ENCODE measurements at places on chromosomes 4 and X.

GRCh38 chr4:66693694-66694093, 851.6 kb downstream of the CENPC start:
- no peak for DNase-seq

DNA sequence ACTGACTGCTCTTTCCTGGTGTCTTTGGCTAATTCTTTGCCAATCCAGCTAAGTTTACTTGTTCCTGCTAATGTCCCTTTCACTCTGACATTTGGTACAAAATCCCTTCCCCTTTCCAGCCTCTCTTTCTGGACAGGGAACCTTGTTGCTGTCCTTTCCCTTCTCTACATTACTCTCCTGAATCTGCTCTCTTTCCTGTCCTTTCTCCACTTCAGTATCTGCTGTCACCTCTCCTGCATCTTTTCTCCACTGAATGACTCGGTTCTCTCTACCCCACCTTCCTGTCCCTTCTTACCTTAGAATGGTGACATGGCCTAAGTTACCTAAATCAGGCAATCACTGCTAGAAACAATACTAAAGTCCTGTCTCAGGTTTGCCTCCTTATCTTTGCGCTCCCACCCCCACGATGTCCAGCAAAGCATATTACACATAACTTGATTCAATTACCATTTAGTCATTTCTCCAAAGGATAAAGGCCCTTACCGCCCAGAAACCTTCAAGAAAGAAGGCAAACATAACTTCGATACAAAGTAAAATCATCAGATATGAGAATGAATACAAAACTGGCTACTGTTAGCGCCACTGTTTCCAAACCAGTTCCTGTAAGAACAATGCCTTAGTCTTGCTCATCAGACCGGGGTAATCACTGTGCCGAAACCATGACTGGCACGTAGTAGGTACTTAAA, 890 bp downstream of the BOD1L1 start:
- DNase-seq, result no peak

- no peak for DNase-seq
These were observed 437.7 kb upstream of the FRG1 start for GRCh38 chr4:189502841-189503435.

DNA sequence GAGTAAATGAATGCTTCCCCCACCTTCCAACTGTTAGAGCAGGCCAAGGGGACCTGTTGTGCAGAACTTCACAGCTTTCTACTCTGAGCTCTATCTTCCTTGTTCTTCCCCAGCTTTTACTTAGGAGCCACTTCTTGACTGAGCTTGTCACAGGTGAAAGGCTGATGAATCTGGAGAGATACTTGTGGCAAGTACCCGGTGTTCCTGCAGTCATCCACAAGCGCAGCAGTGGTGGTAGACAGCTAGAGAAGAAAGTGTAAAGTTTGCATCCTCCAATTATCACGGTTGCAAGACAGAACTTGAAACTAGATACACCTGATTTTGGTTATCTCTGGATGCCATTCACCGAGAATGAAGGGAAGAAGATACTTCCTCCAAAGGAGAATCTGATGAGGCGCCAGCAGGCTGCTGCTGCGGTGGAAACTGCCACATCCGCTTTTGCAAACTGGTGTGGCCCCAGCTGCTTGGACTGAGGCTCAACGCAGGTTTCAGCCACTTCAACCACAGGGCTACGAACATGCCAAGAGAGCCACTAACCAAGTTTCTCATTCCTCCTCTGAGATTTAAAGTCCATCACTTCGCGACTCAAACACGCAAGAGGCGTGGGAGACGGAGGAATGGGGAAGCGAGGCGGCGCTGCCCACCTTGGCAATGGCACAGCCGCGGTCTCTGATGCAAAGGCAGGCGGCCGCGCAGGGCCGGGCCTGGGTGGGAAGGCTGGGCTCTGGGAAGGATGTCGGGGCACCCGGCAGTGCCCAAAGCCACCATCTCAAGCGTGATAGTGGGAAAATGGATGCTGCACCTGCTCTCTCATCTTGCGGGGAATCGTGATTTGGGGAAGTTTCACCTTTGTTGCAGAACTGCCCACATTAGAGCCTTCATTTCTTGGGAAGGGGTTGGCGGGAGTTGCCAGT, 1.3 kb upstream of the FHIP1A start:
- DNase-seq, result peak; percentile 74

GRCh38 chr4:101785486-101785885, 5.0 kb upstream of the BANK1 start:
- DNase-seq, result no peak

DNA sequence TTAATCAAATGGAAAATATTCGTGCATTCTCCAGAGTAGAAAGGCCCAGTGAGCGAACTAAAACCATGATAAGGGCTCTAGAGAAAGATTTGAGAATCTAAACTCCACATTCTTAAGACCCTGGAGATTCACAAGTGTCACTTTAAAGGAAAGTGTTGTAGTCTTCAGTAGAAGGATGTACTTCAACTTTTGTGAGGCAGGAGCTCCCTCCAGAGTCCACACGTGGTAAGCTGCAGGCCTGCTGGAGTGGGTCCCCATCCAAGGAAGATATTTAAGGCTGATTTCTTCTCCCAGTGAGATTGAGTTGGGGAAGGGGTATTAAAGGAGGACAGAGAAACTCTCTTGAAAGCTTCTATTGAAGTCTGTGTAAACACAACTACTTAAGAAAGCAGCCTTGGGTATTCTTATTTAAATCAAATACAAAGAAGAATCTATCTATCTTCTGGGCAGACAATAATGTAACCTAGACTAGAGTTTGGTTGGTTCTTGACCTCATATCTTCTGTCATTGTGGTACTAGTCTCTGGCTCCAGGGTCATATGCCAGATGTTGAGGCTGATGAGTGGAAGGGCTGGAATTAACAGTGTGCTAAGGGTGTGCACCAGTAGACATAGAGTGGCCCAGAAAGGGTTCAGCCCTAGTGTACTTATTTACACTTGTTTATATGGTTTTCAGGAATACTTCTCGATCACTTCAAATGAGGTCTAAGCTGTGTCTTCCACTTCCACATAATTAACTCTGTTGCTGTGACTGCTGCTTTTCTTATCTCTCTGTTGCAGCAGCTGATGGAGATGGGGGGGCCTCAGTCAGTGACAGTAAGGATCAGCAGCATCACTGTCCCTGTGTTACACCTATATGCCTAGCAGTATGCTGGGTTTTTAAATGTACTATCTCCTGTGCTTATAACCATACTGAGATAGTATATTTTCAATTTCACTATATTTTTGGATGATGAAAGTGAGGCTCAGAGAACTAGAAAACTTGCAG, 76.1 kb downstream of the HMGB2 start:
- DNase-seq, result peak; percentile 70

GRCh38 chrX:78555401-78555980, 103.6 kb downstream of the RTL3 start:
- DNase-seq, result no peak

DNA sequence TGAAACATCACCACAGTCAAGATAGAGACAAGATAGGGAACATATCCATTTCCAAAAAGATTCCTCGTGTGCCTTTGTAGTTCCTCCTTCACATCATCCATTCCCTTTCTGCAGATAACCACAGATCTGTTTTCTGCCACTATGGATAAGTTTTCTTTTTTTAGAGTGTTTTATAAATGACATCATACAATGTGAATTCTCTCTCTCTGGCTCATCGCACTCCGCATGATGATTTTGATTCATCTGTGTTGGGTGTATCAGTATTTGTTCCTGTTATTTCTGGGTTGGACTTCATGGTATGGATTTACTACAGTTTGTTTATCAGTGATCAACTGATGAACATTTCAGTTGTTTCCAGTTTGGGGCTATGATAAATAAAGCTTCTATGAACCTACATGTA, 23.2 kb upstream of the ANXA3 start:
- no peak for DNase-seq

DNA sequence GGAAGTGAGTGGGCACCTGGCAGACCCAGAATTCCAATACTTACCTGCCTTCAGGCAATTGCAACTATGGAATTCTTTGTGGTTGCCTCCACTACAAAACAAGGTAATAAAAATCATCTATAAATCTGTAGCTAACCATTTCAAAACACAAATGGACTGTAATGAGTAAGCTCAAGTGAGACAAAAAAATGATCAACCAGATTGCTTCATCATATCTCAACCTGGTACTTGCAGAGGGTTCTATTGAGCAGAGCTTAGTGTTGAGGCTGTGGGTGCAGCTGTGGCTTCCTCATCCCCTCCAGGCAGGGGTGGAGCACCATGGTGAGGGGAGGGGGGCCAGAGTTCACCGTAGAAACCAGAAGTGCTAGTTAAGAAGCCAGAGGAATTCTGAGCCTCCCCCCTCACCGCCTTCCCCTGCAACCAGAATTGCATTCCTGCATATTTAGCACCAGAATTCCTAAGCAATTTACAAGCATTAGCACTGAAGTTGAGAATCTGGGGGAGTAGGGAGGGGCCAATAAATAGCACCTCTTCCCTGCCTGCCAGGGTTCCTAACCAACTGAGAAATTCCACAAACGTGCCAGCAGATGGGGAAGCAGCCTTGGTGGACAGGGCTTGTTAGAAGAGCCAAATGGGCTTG, 11.5 kb downstream of the CTAG1A start:
- no peak for DNase-seq

- DNase-seq, result peak; percentile 69
These were observed 60.0 kb upstream of the BANK1 start for GRCh38 chr4:101730291-101731117.

GRCh38 chr4:32112891-32113290, 1392.7 kb downstream of the PCDH7 start:
- no peak for DNase-seq

- no peak for DNase-seq
These were observed 15.9 kb downstream of the CCDC149 start for GRCh38 chr4:24896977-24897376.

- DNase-seq, result no peak
These were observed 210.8 kb downstream of the MGST2 start for GRCh38 chr4:139876337-139876941.

DNA sequence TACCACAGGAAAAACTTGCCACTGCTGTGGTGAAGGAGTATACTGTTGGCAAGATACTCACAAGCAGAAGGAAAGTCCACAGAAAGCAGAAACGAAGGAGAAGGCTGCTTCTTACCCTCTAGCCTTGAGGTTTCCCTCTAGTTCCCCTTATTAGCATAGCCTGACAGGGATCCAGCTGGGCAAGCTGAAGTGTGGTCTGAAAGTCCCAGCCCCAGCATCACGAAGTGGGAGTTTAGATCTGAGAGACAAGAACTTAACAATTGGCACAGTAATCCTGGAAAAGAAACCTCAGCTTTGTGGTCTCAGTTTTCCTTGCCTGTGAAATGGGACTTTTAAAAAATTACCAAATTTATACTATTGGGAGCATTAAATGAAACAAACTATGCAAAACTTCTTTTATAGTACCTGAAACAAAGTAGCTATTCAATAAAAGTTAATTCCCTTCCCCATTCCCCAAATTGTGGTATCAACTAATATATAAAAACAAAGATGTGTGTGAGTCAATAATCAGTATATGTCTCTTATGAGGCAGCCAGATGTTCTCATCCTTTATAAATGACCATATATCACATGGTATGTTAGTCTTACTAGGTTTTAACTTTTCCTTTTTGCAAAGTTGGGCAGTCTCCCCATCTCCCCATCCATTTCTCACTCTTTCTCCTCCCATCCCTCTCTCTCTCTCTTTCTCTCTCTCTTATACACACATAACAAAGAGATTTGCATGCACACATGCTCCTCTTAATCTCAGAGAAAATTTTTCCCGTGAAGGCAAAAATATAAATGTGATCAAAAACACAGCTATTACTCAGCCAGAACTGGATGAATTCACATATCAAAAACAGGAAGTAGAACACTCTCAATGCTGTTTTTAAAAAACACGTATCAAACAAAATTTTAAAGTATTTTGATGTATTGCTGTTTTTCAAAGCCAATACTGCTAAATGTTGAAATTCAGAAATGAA, 57.8 kb downstream of the SCFD2 start:
- DNase-seq, result no peak

DNA sequence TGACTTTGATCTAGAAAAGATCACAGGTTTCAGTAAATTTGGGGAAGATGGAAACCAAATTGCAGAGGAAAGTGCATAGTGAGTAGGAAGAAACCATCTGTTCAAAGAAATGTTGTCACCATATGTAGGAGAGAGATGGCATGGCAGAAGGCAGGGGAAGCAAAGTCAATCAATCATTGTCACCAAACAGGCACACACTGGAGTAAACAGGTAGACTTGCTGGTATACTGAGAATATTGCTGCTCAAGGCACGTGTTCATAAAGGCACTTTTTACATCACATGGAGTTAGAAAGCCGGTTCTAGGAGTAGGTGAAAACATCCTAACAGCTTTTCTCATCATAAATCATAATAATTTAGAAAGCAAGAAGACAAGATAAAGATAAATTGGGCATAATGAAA, 550.5 kb upstream of the FAT1 start:
- no peak for DNase-seq

DNA sequence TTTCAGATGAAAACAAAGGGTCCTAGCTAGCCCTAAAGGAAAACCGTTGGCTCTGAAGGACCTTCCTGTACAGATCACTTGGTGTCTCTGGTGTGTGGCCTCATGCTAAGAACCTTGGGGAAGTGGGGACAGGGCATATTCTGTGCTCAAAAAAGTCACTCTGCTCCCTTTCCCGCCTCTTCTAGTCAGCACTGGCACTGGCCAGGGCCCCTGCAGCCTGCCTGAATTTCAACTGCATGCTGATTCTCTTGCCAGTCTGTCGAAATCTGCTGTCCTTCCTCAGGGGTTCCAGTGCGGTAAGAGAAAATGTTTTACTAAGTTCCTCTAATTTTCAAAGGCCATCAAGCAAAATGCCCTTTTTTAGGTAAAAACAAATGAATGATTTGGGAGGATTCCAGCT, 3.4 kb downstream of the CYBB start:
- no peak for DNase-seq

DNA sequence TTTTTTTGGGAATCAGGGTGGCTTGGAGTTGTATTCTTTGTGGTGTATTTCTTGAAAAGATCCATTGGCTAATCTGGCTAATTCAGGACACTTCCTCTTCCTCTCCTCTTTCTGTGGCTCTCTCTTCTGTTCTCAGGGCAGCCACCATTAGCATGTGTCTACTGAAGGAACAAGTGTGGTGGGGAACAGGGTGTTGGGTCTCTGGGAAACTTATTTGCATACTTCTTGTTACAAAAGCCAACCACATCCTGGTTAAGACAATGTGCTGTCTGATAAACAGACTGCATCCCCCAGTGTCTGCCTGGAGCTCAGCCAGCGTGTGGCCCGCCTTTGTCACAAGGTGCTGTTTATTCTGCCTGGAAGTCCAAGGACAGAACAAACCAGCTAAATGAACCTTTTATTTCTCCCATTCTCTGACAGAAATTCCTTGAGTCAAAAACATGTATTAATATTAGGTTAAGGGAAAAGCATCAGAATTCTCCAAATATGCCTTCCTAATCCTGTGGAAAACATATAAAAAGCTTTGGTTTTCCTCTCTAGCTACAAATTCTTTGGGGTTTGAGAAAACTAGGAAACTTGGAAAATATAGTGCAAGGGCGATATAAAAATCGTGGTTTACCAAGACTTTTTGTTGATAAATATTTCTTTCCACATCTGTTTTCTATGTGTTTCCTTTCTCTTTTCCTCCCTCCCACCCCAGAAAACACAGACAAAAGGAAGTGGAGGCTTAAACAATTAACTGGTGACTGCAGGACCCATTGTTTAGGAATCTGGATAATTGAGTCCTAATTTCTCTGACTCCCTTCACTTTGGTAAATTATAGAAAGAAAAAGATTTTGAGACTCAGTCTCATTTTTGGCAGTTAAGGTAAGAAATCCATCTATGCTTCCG, 203.6 kb downstream of the SPRY1 start:
- DNase-seq, result peak; percentile 82

All from aorta (tissue), 5 donors.